ENCODE measurements at places on chromosomes 4 and X.

GRCh38 chrX:134737721-134738369 is 79.6 kb upstream of the PLAC1 start:
- no peak for DNase-seq

DNA sequence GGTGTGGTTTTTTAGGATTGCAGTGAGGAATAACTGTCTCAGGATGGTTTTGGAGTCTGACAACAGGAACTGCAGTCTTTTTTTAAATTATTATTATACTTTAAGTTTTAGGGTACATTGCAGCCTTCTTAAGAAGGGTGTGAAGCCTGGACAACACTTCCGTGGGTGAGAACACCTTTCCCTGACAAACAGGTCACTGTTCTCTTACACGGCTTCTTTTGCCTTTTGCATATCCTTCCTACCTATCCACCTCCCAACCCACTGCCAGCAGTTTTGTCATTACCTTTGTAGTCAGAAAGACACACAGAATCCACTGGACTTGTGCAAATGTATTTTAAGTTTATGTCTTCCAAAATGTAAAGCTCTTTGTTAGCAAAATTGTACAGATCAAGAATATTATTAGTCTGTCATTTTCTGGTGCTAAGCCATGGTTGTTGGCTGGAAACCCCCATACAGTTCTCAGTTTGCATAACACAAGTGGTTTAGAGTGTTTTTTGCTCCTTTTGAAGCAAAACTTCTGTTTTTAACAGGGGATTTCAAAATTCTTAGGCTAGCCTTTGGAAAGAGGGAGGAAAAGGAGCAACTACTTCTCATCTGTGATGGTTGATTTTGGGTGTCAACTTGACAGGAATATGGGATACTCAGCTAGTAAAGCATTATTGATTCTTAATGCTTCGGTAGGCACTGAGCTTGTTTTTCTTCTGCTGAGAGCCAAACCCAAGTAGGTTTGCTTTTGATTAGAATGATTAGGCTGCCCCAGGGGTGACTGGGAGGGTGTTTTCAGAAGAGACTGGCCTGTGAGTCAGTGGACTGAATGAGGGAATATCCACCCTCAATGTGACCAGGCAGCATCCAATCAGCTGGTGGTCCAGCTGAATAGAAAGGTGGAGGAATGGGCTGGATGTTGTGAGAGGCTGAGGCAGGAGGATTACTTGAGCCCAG is 29.4 kb upstream of the KLHL2 start:
- no peak for DNase-seq

- no peak for DNase-seq
Measured at GRCh38 chr4:154954117-154954516, 173.0 kb downstream of the RBM46 start.

GRCh38 chrX:105695451-105695850 is 126.9 kb upstream of the NRK start:
- no peak for DNase-seq

DNA sequence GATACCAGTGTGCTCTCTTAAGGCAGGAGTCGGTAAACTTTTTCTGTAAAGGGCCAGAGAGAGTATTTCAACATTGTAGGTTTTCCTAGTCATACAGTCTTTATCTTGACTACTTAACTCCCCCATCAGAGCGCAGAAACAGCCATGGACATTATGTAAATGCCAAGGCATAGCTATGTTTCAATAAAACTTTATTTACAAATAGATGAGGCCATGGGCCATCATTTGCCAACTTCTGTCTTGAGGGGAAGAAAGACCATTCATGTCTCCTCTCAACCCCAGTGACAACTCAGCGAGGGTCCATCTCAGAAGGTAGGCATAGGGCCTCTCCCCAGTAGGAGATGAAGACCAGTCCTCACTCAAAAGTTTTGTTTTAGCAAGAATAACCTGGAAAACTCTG is 301.3 kb downstream of the FBXW7 start:
- DNase-seq, result no peak

DNA sequence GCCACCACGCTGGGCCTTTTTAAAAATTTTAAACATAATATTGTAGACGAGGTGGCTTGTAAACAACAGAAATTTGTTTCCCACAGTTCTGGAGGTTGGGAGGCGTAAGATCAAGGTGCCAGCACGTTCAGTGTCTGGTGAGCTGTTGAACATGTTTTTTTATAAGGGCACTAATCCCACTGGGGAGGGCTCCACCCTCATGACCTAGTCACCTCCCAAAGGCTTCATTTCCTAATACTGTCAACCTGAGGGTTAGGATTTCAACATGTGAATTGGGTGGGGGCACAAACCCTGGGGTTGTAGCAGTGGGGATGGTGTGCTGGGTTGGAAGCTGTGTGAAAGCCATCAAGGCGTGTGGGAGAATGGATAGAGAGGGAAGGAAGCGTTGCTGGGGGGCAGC is 27.6 kb downstream of the TBC1D14 start:
- no peak for DNase-seq

DNA sequence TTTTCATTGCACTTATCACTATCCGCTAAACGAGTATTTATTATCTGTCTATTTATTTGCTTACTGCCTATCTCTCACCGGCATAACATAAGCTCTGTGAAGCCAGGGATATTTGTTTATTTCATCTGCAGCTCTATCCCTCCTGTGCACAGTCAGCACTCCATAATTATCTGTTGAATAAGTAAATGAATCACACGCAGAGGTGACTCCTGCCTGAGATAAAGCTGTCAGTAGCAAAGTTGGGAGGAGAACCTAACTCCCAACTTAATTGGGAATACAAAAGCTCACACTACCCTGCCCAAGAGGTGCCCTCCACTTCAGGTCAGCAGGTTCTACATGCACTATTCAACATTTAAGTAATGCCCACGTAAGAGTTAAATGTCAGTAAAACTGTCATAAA is 85.7 kb downstream of the CORIN start:
- no peak for DNase-seq

DNA sequence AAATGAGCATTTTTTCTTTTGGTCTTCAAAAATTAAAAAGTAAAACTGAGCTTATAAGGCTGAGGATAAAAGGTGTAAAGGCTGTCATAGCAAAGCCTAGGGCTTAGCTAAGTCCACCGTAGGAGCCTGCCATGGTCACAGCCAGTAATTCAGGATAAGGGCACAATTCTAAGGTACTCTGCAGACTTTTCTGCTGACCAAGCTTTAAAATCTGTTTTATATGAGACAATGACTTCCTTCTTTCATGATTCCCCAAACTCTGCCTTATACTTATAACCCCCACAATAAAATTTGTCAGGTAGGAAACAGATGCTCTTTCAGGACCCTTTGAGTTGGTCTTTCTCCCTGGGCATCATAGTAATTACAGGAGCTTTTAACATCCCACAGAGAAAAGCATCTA is 138.5 kb downstream of the COL4A6 start:
- no peak for DNase-seq

- no peak for DNase-seq
Measured at GRCh38 chr4:108359986-108360681, 191.4 kb upstream of the LEF1 start.
